ENCODE measurements at places on chromosomes 2 and 18.
A peak's percentile ranks its signal among the peaks of the same experiment; 100 is the strongest.

GRCh38 chr2:109176928-109177327 is 47.9 kb downstream of the SH3RF3 start:
- no peak for DNase-seq

- peak; percentile 3 for DNase-seq
Measured at GRCh38 chr2:193141-193671, 70.6 kb downstream of the SH3YL1 start.

DNA sequence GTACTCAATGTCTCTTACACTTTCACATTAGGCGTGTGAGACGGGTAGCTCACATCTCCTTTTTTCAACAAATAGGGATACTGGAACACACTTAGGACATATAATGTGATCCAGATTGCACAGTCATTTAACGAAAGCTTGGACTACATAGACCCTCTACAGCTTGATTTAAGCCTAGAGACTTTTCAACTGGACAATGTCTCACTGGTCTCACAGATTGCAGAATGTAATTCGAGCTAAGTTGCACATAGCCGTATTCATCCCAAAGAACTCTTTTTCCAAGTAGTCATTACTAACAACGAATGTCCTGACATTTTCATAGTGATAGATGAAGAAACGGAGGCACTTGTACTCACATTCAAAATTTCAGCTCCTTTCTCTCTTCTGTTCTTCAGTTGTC is 612.1 kb downstream of the ZEB2 start:
- DNase-seq, result no peak

- DNase-seq, result no peak
Measured at GRCh38 chr2:16188261-16188890, 248.0 kb downstream of the MYCN start.

DNA sequence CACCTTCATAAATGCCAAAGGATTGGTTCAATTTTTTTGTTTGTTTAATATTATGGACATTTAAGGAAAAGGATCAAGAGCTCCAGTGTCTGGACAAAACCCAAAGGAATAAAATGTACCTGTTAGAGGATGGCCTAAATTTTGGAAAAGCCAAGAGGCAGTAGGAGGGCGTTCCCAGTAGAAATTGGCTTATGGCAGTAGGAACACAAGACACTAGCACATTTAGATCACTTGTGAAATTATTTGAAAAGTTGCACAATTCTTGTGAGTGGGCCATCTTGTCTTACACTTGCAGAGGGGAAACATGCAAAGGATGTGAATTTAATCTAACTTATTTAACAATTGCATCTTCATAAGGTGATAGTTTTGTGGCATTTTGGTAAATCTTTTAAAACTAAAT is 3.2 kb downstream of the BZW1 start:
- no peak for DNase-seq

DNA sequence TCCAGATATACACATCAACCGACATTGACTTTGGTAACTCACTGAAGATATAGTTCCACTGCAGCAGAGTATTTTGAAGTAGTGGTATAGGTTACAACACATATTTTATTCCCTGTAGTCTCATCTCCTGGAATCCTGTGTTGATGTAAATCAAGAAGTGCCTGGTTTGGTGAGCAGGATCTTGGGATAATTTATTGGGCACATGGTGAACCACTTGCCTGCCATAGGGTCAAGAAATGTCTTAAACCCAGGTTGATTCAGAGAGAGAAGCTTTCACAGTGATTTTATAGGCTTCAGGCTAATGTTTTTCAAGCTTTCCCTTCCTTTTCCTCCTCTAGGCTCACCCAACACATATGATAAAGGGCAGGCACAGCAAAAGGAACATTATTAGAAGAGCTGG is 24.6 kb downstream of the CCDC85A start:
- DNase-seq, result no peak

DNA sequence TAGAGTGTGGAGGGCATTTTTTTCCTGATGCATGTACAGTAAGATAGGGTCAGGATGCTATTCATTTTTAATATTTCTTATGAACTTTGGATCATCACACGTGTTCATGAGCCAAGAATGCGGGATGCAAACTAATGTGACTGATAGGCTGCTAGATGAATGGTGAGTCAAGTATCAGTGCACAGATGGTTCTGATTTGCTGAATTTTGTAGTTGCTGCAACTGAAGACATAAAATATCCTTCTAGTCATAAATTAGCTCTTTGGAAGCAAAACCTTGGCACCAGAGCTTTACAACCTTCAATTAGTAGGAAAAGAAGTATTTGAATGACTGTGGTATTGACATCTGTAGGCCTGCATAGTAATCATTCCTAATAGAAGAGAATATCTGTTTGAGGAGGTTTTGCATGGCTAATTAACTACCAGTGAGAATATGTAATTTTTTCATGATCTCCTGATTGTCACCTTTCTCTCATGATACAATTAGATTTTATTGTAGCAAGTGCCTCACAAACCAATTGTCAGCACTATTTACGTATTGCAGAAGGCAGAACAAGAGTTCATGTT is 94.0 kb downstream of the VRK2 start:
- peak; percentile 41 for DNase-seq

DNA sequence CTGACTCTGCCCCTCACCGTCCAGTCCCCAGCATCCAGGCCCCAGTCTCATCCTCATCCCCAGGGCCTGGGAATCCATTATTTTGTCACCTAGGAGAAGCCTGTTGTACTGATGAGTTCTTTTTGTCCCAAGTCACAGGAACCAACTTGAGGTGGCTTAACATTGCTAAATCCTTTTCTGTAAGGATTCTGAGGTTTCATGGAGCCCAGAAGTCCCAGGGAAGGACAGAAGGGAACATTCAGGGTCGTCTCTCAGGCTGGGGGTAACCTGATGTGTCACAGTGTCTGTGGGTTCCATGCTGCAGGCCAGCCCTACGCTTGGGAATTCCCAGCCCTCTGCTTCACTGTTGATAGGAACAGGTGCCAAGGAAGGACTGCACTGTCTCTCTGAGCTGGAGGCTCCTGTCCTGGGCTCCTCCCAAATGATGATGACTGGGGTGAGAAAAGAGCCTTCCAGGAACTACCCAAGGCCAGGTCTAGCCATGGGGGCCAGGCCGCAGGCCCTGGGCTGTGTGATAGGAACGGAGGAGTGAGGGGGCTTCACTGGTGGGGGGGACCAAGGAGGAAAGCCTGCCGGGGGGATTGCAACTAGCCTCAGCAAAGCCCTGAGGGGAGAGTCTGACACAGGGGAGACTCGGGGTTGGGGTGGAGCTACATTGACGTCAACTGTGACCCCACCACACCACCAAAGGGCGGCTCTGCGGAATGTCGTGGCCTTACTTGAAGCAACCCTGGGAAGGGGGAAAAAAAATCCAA is 145.7 kb downstream of the SMAD7 start:
- no peak for DNase-seq

DNA sequence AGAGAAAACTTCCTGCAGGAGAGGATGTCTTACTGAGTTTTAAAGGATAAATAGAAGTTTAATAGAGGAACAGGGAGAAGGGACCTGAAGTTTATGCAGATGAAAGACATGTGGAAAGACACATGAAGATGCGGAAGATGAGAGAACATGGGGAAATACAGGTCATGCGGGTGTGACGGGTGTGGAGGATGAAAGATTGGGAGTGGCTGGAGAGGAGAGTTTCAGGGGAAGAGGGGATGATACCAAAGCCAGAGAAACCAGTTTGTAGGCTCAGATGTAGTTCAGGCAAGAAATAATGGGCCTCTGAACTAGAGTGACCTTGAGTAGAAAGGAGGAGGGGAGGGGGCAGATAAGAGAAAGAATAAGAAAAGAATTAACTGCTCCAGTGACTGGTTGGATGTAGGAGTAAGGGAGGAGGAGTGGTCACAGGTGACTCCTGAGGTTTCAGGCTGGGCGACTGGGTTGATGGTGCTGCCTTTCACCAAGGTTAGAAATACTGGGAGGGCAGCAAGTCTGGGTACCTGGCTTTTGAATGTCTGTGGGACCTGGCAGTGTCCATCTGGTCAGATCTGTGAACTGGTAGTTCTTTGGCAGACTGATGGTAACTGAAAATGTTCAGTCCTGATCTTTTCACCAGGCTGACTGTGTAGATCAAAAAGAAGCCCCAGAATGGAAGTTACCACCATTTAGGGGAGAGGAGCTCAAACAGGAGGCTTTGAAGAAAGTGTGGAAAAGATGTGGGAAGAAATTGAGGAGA is 69.4 kb downstream of the TET3 start:
- no peak for DNase-seq

GRCh38 chr2:165497659-165498317 is 28.3 kb downstream of the CSRNP3 start:
- DNase-seq, result no peak

- DNase-seq, result no peak
Measured at GRCh38 chr2:44964752-44965236, 23.3 kb downstream of the SIX3 start.

GRCh38 chr2:27131429-27131828 is 3.0 kb downstream of the PREB start:
- DNase-seq, result no peak

DNA sequence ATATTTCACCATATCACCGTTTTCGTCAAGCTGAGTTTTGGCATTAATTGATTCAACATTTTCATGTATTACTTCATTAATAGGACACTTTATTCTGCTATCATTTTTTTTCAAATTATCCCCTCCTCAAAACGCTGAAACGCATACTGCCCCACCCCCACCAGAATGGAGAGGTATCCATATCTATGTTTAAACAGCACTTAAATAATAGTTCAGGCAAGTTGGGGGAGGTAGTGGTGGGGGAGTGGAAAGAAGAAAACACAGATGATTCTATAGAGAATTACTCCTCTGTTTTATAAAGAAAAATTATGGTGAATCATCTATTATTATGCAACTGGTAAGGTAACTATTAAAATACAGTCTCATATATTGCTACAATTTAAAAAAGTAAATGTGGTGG is 314.4 kb upstream of the ZEB2 start:
- DNase-seq, result no peak

- DNase-seq, result no peak
Measured at GRCh38 chr2:204110751-204111516, 174.4 kb downstream of the ICOS start.

DNA sequence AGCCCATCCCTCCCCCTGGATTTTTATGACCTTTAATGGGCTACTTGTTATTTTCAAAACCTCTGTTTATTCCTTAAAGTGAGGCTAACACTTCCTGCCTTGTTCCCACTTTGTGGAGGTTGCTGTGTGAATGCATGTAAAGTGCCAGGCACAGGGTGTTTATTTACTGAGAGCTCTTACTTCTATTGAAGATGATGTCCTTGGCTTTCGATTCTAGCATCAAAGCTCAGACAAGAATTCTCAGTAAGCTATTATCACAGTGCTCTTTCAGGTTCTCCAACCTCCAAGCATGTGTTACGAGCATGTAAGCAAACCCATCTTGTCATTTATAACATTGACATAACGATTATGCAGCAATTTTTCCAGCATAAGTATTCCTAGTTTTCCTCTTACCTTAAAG is 44.2 kb downstream of the DPYSL5 start:
- no peak for DNase-seq

- DNase-seq, result no peak
Measured at GRCh38 chr18:79378536-79379250, 17.0 kb upstream of the NFATC1 start.

DNA sequence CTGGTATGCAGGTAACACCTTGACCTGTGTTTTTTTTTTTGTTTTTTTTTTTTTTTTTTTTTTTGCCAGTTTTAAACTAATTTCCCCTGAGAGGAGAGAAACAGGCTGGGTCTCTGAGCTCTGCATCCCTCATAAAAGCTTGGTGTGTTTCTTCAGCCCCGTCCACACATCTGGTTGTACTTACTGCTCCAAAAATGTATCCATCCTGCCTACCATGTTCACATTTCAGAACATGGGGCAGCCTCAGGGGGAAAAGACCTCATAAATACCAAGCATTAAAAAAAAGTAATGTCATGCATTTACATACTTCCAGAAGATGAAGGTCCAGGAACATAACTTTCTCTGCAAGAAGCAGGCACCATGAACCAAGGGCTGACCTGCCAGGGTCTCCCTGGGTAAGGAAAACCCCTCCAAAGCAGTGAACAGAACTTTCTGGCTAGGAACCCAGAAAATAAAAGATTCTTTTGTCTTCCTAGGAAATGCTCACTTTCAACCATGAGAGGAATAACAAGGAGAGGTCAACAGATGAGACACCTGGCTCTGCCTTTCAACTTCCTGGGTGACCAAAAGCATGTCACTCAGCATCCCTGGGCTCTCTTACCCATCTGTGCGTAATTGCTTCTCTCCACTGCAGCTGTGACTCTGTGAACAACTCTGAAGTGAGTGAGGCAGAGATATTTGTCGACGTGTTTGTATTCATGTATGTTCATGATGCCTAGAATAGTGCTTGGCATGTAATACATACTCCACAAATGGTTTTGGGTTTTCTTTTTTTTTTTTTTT is 118.6 kb downstream of the MCFD2 start:
- DNase-seq, result no peak

- DNase-seq, result no peak
Measured at GRCh38 chr2:106664669-106665068, 177.5 kb downstream of the CD8B2 start.

DNA sequence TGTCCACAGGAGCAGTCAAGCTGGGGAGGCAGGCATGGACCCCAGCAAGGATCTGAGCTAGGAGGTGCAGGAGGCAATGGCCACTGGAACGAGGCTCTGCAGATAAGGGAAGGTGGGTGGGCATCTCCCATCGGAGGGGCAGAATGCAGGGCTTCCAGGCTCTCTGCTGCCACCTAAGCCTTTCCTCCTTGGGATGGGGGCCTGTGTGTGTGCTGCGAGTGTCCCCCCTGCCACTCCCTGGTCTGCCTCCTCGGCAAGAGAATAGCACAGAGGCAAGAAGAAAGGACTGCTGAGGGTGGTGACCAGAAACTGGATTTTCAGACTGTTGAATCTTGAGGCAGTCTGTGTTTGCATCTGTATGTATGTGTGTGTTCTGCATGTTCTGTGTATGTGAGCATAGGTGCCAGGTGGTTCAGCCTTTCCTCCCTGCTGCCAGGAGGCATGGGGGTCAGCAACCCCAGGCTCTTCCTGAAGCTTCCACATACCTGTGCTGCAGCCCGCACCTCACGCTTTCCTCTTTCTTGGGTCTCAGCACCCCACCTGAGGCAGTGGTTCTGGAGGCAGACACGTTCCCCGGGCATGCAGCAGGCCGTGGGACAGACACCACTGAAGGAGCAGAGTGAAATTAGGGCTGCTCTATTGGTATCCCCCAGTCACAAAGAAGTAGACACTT is 86.7 kb downstream of the EPAS1 start:
- no peak for DNase-seq

DNA sequence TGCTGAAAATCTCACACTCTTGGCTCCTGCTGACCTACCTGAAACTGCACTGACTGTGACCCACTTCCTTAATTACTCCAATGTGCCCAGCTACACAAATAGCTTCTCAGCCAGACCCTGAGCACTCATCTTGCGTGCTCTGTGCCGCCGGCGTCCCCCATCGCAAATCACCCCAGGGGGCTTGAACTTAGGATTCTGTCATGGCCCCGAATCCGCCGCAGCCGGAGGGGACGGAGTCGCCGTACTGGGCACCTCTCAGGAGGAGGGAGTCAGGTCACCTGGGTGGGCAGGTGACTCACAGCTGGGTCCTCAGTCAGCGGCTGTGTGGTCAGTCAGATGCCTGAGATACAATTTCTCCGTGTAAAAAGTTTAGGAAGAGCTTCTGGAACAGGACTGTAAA is 804.9 kb upstream of the SALL3 start:
- DNase-seq, result no peak

- peak; percentile 96 for DNase-seq
Measured at GRCh38 chr2:8090748-8091700, 590.8 kb upstream of the ID2 start.

- no peak for DNase-seq
Measured at GRCh38 chr2:121155502-121156056, 129.4 kb downstream of the TFCP2L1 start.

- no peak for DNase-seq
Measured at GRCh38 chr18:6778459-6779247, 49.1 kb downstream of the ARHGAP28 start.

GRCh38 chr2:106841886-106842645 is 43.9 kb downstream of the ST6GAL2 start:
- no peak for DNase-seq

All from skeletal muscle cell (primary cell).